ENCODE measurements at places on chromosomes 2 and 18. TPM values are rescaled to one million over a fixed set of nuclear protein-coding genes. Genes with fewer than 3 reads are reported as not detected.

The LRRTM1 gene
- total RNA-seq: not detected

The MC4R gene
- total RNA-seq: under 0.01 TPM

The SNED1 gene
- 4.6 TPM for total RNA-seq

The MROH2A gene
- total RNA-seq: not detected

The MYOM1 gene
- 0.38 TPM for total RNA-seq

All from regular cardiac myocyte (primary cell).